Stimulated activated CD8-positive, alpha-beta memory T cell treated with anti-CD3 and anti-CD28 coated beads, Interleukin-7, amount 100 ng/mL, for 1 hour (primary cell): ENCODE measurements at places on chromosomes 5 and 9.

- no peak for DNase-seq
These were observed 98.7 kb upstream of the SLC28A3 start for GRCh38 chr9:84439250-84439649.

DNA sequence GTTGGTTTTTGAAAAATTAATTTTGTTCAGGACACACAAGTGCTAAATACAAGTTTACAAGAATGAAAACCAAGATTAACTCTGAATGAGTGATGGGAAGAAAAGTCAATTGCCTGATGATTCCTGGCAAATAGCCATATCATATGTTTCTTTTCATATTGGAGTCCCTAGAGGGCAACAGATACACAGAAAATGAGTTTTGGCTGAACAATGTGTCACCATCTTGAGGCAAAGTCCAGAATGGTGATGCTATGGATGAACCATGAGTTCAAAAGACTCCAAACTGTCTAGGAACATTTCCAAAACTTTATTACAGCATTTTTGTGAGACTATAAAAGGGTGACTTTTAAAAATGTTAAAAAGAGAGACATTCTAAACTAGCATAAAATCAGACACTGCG is 382.9 kb downstream of the TMEM161B start:
- no peak for DNase-seq

DNA sequence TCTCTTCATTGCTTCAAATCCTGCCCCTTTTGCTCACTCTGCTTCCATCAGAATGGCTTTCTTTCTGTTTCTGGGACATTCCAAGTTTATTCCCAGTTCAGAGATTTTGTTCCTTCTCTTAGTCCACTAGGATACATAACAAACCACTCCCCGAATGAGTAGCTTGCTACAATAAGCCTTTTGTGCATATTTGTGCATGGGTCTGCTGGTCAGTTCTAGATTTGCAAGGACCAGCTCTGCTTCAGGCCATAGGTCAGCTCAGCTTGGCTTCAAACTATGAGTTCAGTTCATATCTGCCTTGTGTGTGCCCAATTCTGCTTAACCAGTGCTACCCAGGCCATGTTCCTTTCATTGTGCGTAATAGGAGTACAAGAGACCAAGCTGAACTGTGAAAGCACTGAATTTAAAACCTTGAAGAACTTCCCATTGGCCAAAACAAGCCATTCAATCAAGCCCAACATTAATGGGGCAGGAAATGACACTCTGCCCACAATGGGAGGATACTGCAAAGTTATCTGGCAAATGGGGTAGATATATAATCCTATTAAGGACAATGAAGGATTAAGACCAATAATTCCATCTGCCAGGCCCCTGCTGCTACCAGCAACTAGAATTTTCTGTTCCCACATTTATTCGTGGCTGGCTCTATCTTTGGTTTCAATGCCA is 328.8 kb downstream of the PRELID2 start:
- no peak for DNase-seq

DNA sequence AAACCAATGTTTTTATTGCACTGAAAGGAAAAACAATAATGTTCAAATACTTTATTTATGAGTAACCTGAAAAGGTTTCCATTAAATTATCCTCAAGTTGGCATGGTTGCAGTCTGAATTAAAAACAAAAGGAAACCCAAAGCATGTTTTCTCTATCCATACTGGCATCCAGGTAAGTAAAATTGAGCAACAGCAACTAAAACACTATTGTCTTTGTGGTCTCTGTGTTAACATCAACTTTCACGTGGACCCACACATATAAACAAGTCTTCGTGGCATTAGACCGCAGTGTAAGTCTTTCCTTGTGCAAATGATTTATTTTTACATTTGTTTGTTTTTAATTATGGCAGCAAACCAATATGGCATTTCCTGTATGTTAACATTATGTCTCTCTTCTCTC is 757.6 kb downstream of the SEMA5A start:
- DNase-seq, result no peak

GRCh38 chr9:86308687-86309086 is 26.3 kb upstream of the ISCA1 start:
- DNase-seq, result no peak

DNA sequence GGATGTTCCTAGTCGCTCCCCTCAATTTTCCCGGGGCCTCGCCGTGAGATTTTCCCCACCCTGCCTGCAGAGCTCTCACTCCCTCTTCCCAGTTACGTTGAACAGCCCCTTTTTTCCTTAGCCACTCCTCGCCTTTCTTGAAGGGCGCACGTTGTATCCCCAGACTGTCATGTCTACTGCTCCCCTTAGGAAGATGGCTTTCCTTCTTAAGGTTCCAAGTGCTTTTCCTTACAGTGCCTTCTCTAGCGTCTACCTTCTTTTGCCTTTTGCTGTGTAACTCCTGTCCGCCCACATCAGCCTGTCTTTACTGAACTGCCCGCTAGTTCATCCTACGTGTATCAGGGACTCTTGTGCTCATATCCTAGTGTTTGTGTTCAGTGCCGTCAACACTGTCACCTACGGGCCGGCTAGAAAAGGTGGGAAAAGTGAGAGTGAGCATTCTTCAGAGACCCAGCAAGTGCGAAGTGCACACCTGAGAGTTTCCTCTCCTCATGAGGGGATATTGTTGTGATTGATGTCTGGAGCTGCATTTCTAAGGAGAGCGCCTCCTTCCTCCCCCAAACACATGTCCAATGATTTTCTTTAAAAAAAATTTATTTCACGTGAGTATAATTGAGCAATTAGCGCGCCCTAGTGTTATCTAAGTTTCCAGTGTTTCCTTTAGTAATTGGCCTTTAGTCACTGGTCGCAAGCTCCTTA is 764 bp downstream of the CAMLG start:
- DNase-seq, result no peak

DNA sequence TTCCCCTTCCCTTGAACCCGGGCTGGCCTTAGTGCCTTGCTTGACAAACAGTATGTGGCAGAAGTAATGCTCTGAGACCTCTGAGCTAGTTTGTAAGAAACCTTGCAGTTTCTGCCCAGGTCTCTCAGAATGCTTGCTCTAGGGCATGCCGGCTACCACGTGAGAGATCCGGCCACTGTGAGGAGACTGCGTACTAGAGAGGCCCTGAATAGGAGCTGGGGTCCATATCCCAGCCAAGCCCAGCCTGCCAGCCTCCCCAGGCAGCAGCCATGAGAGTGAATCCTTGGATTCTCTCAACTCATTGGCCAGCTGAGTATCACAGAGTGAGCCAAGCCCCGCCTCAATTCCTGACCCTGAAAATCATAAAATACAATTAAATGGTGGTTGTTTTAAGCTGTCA is 16.0 kb upstream of the COL15A1 start:
- no peak for DNase-seq

DNA sequence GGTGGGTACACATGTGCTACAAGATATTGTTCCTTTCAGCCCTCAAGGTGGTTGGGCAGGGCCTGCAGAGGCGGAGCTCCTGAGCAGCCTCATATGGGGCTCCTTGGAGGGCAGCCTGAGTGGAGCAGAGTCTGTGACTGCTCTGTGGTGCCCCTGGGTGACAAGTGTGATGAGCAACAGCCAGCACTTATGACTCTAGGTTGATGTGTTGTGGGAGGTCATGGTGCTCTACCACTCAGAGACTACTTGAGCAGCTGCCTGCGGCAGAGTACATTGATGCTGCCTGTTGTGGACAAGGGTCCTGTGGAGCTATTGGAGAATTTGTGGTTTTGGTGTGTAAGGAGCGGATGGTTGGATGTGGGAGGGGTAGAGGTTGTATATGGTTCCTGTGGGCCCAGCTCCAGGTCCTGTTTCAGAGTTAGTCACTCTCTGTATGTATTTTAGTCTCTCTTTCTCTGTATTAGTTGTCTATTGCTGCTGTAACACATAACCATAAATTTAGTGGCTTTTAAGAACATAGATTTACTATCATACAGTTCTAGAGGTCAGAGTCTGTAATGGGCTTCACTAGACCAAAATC is 141.3 kb downstream of the SREK1 start:
- no peak for DNase-seq

GRCh38 chr9:31950756-31951155 is 433.7 kb upstream of the ACO1 start:
- DNase-seq, result no peak

DNA sequence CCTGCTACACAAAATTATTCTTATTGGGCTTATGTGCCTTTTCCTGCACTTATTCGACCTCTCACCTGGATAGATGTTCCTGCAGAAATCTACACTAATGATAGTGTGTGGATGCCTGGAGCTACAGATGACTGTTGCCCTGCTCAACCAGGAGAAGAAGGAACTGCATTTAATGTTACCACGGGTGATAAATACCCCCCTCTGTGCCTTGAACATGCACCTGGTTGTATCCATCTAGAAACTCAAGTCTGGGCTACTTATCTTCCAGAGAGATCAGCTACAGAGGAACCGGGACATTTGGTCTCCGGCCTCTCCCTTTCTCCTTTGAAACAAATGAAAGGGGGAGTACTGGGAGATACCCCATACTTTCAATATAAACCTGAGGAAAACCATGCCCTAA is 54.5 kb downstream of the SH3PXD2B start:
- no peak for DNase-seq

GRCh38 chr5:108729242-108729615 is 18.5 kb upstream of the FER start:
- no peak for DNase-seq
